Occipital lobe (tissue), 3 donors: ENCODE measurements at places on chromosomes 6 and 20.

DNA sequence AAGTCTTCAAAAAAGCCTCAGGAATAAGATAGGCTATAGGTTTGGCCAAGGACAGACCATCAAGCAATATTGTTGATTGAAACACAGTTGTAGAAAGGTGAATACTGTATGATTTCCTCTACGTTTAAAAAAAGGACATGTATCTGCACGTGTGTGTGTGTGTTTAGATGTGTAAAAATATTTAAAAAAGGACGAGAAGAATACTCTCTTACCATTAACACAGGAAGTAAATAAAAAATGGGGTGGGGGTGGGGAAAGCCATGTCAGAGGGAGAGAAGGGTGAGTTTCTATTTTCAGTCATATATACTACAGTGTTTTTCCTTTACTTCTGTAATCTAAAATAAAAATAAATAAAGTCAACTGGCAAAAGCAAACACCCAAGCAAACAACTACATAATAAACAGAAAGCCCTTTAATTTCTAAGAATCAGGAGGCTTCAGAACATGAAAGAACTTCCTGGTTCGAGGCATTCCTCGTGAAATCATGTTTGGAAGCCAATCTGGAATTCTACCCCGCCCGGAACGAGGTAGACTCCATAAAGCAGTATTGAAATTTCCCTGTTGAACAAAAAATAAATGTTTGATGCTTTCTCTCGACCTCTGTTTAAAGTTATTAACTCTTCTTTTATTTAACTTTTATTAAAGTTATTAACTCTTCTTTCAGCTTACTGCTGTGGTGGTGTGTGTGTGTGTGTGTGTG, 158.1 kb upstream of the ZNF217 start:
- DNase-seq = no peak

- no peak for DNase-seq
Observed at GRCh38 chr6:83292900-83293843, 100.0 kb downstream of the RWDD2A start.

GRCh38 chr6:52574709-52575501, 2.0 kb downstream of the TRAM2 start:
- no peak for DNase-seq

GRCh38 chr6:79635232-79635543, 4.1 kb downstream of the SH3BGRL2 start:
- DNase-seq = no peak

- DNase-seq = no peak
Observed at GRCh38 chr20:57013741-57014140, 252.7 kb downstream of the BMP7 start.
